Suprapubic skin (tissue), 4 donors: ENCODE measurements at places on chromosomes 3 and 15. TPM values are rescaled to one million over a fixed set of nuclear protein-coding genes. Genes with fewer than 3 reads are reported as not detected.

ECE2 gene
- total RNA-seq = not detected

CNTN6 gene
- total RNA-seq = not detected

GP5 gene
- total RNA-seq = not detected

ZPLD1 gene
- total RNA-seq = not detected

TJP1 gene
- total RNA-seq = 74.1 TPM

GUCA1C gene
- total RNA-seq = not detected

CLSTN2 gene
- total RNA-seq = 5.1 TPM

GRCh38 chr15:72923289-72923688 lies 129.0 kb upstream of the NEO1 start:
- H3K27ac ChIP-seq = no peak overlapping the region
- no peak overlapping the region for H3K4me3 ChIP-seq
- no peaks in the 10 kb centered on the region for H3K36me3 ChIP-seq
- DNase-seq = no peak
- no peaks in the 10 kb centered on the region for H3K27me3 ChIP-seq

GRCh38 chr15:56795502-56795901 lies 62.2 kb upstream of the ZNF280D start:
- H3K4me3 ChIP-seq = no peak overlapping the region
- no peaks in the 10 kb centered on the region for H3K27me3 ChIP-seq
- H3K27ac ChIP-seq = no peak overlapping the region
- peak; percentile 81 for DNase-seq

DNA sequence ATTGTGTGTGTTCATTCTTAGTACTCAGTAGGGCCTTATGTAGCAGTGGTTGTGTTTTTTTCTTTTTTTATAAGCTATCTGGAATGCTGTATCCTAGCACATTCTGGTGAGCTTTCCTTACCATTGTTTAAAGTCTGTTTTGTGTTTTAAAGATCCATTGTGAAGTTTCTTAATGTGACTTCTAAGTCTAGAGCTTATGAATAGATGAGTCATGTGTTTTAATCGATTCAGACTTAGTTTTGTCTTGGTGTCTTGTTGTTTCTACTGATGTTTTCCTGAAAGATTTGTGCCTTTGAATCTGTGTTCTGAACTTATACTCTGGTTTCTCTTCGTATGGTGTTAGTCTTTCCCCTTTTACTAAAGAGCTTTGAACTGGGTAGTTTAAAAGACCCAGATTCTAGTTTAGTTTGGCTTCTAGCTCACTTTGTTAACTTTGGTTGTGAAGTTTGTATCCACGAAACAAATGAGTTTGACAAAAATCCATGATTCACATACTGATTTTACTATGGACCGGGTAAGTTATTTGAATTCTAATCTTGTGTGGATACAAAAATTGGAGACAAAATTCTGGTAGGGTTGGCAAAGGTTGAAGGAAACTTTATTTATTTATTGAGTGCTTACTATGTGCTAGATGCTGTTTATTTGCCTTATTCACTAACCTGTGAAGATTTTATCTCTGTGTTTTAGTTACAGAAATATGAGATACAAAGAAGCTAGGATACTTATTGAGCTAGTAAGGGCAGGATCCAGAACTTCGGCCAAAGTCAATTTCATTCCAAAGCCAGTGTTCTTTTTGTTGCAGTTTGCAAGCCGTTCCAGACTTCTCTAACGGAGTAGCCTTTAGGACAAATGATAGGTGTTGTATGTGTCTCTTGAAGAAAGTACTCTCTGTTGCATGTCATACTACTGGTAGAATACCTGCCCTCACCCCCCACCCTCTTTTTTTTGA lies 24.8 kb downstream of the AKAP13 start:
- H3K36me3 ChIP-seq = no peaks in the 10 kb centered on the region
- no peaks in the 10 kb centered on the region for H3K27me3 ChIP-seq
- H3K27ac ChIP-seq = no peak overlapping the region

DNA sequence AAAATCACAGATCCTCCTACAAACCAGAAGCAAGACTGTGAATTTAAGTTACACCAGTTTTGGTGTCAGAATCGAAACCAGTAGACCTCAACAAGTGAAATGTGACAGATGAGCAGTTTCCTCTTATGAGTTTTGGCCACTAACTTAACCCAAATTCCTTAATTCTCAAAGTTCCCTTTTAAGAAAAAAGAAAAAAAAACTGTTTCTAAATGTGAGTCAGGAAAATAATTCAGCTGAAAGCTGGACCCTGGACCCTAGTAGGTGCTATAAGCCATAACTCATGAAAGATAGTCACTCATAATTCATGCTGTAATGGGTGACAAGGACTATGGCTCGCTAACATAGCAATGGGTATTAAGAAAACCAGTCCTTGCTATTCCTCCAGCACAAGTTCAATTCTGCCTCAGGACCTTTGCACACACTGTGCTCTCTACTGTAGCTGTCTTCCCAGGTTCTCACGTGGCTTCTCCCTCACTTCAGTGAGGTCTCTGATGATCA lies 9.0 kb upstream of the THRB start:
- no peak overlapping the region for H3K27ac ChIP-seq
- DNase-seq = no peak
- no peak overlapping the region for H3K4me3 ChIP-seq
- no peaks in the 10 kb centered on the region for H3K27me3 ChIP-seq

DNA sequence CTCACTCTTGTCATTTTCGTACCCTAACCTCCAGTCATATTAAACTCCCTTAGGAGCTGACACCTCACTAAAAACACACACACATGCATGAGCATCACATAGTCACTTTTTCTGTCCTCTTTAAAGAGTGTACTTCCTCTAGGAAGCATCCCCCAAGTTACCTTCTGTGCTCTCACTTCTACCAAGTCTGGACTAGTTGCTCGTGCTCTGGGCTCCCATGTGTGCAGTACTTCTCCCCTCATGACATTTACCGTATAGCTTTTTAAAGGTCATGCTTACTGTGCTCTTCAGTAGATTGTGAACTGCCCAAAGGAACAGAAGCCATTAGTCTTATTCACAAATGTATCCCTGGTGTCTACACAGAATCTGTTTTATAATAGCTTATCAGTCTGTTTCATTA lies 42.0 kb downstream of the CRYBG3 start:
- H3K4me3 ChIP-seq = no peak overlapping the region
- peaks cover 7% of the 10 kb centered on the region for H3K36me3 ChIP-seq
- no peak for DNase-seq
- peaks cover 2% of the 10 kb centered on the region for H3K4me1 ChIP-seq

GRCh38 chr3:42685363-42685881 lies at the start of gene KLHL40:
TSS of gene KLHL40 (plus strand) at chr3:42685537. CDS start at chr3:42685619, 82 bp downstream.
- peaks cover 8% of the 10 kb centered on the region for H3K27me3 ChIP-seq
- peak within 1 kb of the TSS; percentile 52 for H3K27ac ChIP-seq
- DNase-seq = no peak
- peaks cover 26% of the 10 kb centered on the region for H3K4me1 ChIP-seq

GRCh38 chr3:42666577-42666998 lies 13.1 kb downstream of the ZBTB47 start:
- DNase-seq = no peak
- H3K4me3 ChIP-seq = no peak overlapping the region
- H3K36me3 ChIP-seq = no peaks in the 10 kb centered on the region
- no peak overlapping the region for H3K27ac ChIP-seq
- peaks cover 23% of the 10 kb centered on the region for H3K4me1 ChIP-seq

DNA sequence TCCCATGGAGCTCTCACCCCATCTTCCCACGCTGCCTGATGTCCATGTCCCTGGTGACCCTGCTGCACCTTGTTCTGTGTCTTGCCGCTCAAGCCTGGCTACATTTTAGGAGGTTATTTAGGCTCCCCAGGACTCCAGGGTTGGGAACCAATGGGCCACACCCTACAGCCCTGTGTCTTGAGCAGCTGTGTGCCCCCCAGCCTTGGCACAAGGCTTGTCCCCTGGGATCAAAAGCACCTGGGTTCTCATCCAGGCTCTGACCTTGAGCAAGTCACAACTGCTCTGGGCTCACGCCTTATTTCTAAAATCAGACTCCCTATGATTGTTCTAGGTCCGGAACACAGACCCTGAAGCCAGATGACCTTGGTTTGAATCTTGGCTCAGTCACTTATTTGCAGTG lies 14.1 kb downstream of the SPSB4 start:
- no peaks in the 10 kb centered on the region for H3K27me3 ChIP-seq
- no peaks in the 10 kb centered on the region for H3K36me3 ChIP-seq

GRCh38 chr3:123774474-123774873 lies 109.7 kb downstream of the MYLK start:
- H3K36me3 ChIP-seq = no peaks in the 10 kb centered on the region
- DNase-seq = no peak
- peaks cover 16% of the 10 kb centered on the region for H3K4me1 ChIP-seq
- H3K4me3 ChIP-seq = no peak overlapping the region
- no peaks in the 10 kb centered on the region for H3K27me3 ChIP-seq

- DNase-seq = no peak
- no peaks in the 10 kb centered on the region for H3K27me3 ChIP-seq
- H3K4me1 ChIP-seq = no peaks in the 10 kb centered on the region
- no peaks in the 10 kb centered on the region for H3K36me3 ChIP-seq
- no peak overlapping the region for H3K27ac ChIP-seq
- no peak overlapping the region for H3K4me3 ChIP-seq
These were observed 405.9 kb upstream of the ZNF385D start for GRCh38 chr3:22156868-22157267.

DNA sequence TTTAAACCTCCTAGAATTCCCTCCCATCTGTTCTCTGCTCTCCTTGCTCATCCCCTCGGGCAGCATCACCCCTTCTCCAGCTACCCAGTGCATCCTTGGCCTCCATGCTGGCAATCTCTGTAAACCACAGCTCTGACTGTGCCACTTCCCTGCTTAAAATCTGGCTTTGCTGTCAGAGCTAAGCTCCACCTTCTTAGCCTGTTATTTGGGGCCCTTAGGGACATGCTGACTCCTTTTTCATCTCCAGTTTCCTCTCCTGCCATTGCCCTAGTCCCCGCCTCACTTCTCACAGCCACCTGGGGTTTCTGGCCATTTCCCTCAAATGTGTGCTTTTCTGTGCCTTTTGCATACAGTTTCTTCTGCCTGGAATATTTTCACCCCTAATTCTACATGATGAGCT lies 5.7 kb downstream of the SLC6A20 start:
- H3K27me3 ChIP-seq = peaks cover 13% of the 10 kb centered on the region
- no peak for DNase-seq
- H3K4me3 ChIP-seq = no peak overlapping the region
- H3K36me3 ChIP-seq = no peaks in the 10 kb centered on the region
- no peak overlapping the region for H3K27ac ChIP-seq
- H3K4me1 ChIP-seq = peaks cover 2% of the 10 kb centered on the region

DNA sequence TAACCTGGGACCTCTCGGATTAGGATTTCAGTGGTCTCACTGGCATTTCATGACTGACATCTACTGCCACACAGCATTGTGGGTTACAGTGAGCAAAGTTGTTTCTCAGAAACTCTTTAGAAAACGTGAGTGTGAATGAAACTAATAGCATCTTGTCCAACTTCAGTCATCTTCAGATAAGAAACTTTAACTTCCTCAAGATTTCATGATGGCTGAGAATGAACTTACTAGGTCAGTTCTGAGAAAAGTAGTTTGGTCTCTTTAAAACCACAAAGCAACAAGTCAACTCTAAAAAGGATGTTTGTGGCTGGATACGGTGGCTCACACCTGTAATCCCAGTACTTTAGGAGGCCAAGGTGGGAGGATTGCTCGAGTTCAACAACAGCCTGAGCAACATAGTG lies 14.2 kb upstream of the HOMER2 start:
- H3K4me1 ChIP-seq = no peaks in the 10 kb centered on the region
- H3K27ac ChIP-seq = no peak overlapping the region

GRCh38 chr15:73936181-73936580 lies 9.9 kb downstream of the LOXL1 start:
- no peak overlapping the region for H3K27ac ChIP-seq
- DNase-seq = no peak
- H3K4me1 ChIP-seq = peaks cover 43% of the 10 kb centered on the region
- H3K36me3 ChIP-seq = no peaks in the 10 kb centered on the region
- no peak overlapping the region for H3K4me3 ChIP-seq

DNA sequence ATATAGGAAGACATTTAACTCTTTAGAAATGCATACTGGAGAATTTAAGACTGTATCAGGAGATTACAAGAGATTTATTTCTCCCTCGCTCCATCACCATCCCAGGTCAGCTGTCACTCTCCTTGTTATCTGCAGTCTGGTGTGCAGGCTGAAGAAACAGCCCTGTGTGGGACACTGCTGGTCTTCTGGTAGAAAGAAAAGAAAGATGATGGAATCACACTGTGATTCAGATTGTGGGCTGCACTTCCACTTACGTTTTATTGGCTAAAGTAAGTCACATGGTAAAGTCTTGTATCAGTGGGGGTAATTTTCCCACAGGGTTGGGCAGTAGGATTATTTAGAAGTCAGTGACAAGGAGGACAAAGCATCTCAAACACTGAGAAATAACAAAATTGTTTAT lies 18.1 kb upstream of the ATP1B3 start:
- H3K36me3 ChIP-seq = no peaks in the 10 kb centered on the region
- peaks cover 27% of the 10 kb centered on the region for H3K4me1 ChIP-seq
- DNase-seq = no peak
- no peaks in the 10 kb centered on the region for H3K27me3 ChIP-seq
- H3K27ac ChIP-seq = no peak overlapping the region

- H3K36me3 ChIP-seq = no peaks in the 10 kb centered on the region
- no peaks in the 10 kb centered on the region for H3K4me1 ChIP-seq
- H3K27me3 ChIP-seq = no peaks in the 10 kb centered on the region
- H3K4me3 ChIP-seq = no peak overlapping the region
- no peak for DNase-seq
These were observed 174.7 kb downstream of the IGF1R start for GRCh38 chr15:98823012-98823458.

GRCh38 chr3:112633757-112634156 lies 7.2 kb downstream of the CCDC80 start:
- peak overlapping the region; percentile 52 for H3K27ac ChIP-seq
- peaks cover 32% of the 10 kb centered on the region for H3K4me1 ChIP-seq
- no peaks in the 10 kb centered on the region for H3K36me3 ChIP-seq

DNA sequence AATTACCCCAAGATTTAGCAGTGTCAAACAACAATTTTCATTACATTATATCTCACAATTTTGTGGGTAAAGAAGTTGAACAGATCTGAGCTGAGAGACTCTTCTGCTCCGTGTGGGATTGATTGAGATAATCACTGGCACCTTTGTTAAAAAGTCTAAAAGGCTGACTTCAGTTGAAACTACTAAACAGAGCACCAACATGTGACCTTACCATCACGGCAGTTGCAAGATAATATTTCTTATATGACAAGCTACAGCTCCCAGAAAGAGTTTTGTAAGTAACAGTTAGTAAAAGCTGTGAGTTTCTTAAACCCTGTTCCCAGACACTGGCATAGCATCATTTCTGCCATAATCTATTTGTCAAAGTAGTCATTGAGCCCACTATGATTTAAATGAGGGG lies 25.0 kb downstream of the CGGBP1 start:
- no peaks in the 10 kb centered on the region for H3K27me3 ChIP-seq
- H3K36me3 ChIP-seq = no peaks in the 10 kb centered on the region
- no peak overlapping the region for H3K27ac ChIP-seq
- no peak overlapping the region for H3K4me3 ChIP-seq
- H3K4me1 ChIP-seq = peaks cover 10% of the 10 kb centered on the region
- DNase-seq = no peak
